ACHN (cell line): ENCODE measurements at places on chromosomes 5 and 9.
A peak's percentile ranks its signal among the peaks of the same experiment; 100 is the strongest.

DNA sequence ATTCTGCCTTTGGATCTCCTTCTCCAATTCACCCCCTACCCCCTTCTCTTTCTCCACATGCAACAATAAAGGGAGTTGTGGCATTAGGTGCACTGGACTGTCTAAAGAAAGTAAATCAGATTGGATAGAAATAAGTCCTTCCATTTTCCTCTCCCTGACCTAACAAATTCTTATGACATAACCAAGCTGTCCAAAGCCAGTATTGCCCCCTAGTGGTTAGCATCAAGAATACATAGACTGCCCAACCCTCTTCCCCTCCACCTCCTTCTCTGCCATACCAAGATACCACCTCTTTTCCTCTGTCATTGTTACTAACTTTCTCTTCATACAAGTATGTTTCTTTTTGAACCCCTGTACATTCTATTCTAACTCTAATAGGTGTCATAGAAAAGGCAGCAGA lies 45.7 kb downstream of the PPARGC1B start:
- peak; percentile 40 for DNase-seq

DNA sequence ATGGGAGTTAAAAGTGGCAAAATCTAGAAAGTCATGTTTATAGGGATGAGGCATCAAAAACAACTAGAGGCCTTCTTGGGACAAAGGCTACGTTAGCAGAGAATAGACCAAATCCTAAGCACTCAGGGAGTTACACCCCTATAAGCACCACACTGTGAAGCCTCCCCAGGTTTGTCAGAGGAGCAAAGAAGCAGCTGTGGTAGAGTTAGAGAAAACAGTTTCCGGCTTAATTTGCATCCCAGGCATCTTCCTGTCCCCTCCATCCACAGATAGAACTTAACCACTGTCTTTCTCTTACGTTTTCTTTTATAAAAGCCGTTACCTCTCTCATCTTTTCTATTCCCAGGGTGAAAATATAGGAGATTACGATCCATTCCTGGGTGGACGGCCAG lies 188.6 kb upstream of the KLF9 start:
- no peak for DNase-seq

DNA sequence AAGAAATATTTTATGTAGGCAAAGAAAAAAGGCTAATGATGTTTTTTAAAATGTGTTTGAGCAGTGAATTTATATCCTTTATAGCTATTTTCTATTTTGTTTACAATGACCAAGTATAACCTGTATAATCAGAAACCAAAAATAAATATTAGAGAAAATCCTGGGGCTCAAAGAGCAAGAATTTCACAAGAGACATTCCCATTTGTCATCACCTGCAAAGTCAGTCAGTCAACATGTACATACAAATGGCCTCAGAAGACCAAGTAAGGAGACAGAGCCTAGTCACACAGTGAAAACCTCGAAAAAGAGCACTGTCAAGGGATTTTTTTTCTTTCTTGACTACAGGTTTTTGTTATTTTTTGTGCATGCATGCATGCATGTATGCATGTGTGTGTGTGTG lies 231.4 kb downstream of the GLIS3 start:
- DNase-seq: no peak

DNA sequence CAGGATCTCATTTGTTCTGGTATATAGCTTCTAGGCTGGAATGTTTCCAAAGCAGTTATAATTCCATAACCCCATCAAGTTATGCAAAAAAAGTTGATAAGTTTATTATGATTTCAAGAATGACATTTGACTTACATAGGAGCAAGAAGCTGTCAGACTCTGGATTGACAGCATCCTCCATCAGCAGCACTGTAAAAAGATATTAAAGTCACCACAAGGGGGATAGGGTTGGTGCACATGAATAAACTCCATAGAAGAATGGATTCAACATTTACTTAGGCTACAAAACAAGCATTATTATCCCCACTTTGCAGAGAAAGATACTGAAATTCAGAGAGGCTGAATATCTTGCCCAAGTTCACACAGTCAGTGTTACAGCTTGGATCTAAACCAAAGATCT lies 208.9 kb upstream of the SLC30A5 start:
- DNase-seq: peak; percentile 11

- DNase-seq: peak; percentile 1
These were observed 612.9 kb upstream of the TLE4 start for GRCh38 chr9:78958892-78959291.

- DNase-seq: no peak
These were observed 76.8 kb downstream of the STK10 start for GRCh38 chr5:172110921-172111851.

GRCh38 chr5:73605223-73606087 lies 20.5 kb upstream of the ARHGEF28 start:
- DNase-seq: no peak

DNA sequence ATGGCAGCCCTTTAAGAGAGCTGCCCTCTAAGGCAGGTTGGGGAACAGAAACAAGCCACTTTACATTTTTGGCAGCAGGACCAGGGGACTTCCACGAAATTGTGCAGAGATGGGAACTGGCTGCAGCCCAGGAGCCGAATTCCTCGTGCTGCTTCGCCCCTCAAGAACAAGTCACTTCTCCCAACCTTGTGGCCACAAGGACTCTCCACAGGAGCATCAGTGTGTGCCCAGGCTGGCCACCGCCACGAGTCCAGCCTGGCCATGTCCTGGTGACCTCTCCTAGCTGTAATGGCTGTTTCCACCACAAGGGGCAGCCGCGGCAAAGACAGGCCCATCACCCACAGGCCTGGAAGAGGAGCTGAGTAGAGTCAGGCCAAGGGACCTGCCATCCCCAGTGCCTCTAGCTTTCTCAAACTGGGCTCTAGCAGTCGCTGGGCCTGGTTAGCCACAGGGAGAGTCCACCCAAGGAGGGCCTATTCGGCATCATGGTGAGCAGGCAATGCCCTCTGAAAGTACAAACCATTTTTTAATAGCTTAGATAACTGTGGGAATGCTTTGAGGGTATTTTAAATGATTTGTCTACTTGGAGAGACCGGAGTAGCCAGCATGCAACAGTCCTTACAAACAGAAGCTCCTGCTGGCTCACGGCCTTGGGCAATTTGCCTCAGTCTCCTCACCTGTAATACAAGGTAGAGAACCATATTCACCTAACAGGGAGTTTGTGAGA lies 129.0 kb downstream of the COL23A1 start:
- peak; percentile 68 for DNase-seq

GRCh38 chr5:166767858-166768257 lies 1523.6 kb upstream of the WWC1 start:
- DNase-seq: no peak

GRCh38 chr5:3597167-3598007 lies 1.8 kb downstream of the IRX1 start:
- DNase-seq: no peak

GRCh38 chr5:83864652-83865051 lies 144.0 kb upstream of the HAPLN1 start:
- DNase-seq: no peak

GRCh38 chr9:4366591-4367330 lies 66.9 kb upstream of the GLIS3 start:
- peak; percentile 60 for DNase-seq

DNA sequence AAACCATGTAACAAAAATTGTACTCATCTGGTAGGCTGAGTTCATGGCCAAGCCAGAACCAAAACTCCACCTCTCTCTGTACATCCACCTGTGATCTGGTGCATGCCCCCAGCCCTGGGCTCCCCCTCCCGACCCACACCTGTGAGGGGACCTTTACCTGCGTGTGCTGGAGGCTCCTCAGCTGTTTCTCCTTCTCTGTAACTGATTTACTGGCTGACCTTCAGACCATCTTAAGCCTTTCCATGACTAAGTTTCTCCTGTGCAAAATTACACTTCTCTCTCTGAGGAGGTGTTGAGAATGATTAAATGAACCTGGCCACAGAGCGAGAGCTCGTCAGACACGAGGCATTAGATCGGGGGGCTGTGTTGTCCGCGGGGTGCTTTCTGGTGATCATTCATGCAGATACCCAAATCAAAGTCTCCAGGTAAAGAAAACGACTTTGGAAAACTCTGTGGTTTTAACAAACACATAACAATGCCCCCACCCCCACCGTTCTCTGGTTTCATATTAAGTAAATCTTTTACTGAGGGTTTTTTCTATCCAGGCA lies 136.4 kb downstream of the SEMA5A start:
- DNase-seq: peak; percentile 33

DNA sequence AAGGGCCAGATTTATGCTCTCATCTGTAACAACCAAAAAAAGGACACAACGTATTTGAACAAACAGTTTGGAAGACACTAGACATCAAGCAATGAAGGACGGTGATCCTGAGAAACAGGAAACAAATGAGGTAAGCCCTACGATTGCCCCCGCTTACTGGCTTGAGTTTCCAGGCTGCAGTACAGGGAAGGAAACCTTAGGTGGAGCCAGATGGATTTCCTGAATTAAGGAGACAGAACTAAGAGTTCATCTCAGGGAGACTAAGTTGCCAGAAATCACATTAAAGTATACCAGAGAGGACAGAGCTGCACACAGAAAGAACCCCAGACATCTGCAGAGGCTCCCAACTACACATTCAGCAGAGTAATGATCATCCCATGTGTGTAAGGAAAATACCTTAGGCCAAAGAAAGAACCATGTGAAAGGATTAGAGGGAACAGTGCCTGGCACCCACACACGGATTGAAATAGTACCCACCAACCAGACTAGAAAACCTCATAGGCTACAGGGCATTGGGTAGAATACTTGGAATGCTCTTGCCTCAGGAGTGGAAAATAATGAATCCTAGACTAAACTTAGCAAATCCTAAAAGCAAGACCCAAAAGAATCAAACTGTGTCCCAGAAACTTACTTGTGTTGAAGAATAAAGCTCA lies 99.3 kb upstream of the NIPBL start:
- peak; percentile 28 for DNase-seq

DNA sequence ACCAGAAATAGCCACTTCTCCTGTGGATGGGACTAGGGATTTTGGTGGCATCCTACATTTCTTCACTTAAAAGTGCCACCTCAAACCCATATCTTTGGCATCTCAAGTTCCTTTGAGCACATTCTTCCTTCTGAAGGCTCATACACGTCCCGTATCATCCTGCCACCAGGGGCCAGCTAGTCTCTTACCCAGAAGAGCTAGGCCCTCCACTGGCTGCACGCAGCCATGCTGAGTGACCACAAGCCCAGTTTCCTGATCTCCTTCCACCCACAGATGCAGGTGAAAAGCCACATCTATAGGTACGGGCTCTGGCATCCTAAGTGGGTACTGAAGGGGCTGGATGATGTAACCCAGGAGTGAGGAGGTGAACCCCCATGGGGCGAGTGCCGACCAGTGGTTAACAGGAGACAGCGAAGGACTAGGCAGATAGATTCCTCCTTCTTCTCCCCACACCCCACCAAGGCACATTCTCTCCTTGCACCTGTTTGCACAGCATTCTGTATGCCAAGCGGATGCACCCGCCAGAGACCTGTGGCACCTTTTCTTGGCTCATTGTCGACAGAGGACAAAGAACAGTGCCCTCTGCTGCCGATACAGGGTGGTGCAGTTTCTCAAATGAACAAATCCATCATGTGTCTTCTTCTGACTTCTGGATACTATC lies 14.4 kb upstream of the SCGB3A1 start:
- DNase-seq: peak; percentile 51

DNA sequence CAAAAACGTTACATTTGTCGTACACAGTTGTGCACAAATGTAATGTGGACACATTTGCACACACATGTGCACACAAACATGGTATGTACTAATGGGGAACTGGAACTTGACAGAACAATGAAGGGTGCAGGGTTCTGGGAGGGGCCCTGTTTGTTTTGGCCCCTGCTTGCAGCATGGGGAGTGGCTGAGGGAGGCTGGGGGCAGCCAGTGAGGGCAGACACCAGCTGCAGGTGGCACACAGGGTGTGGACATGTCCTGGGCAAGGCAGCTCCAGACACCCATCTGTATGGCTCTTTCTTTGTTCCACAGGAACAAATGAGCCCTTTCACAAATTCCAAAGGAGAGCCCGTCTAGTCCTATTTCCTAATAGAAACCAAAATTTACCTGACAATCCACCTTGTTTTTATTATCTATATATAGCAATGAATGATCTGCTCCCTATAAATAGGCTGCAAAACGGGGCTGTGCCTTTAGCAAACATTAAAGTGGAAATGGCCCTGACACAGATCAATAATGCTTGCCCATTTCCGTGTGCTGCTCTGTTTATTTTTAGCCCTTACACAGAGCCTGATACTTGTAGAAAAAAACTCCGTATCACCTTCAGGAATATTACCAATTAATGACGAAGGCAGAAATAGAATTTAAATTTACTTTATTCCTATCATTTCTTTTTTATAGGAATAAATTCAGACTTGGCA lies 26.4 kb downstream of the MARCHF3 start:
- DNase-seq: no peak

GRCh38 chr5:52705720-52706119 lies 82.0 kb upstream of the ITGA1 start:
- no peak for DNase-seq

DNA sequence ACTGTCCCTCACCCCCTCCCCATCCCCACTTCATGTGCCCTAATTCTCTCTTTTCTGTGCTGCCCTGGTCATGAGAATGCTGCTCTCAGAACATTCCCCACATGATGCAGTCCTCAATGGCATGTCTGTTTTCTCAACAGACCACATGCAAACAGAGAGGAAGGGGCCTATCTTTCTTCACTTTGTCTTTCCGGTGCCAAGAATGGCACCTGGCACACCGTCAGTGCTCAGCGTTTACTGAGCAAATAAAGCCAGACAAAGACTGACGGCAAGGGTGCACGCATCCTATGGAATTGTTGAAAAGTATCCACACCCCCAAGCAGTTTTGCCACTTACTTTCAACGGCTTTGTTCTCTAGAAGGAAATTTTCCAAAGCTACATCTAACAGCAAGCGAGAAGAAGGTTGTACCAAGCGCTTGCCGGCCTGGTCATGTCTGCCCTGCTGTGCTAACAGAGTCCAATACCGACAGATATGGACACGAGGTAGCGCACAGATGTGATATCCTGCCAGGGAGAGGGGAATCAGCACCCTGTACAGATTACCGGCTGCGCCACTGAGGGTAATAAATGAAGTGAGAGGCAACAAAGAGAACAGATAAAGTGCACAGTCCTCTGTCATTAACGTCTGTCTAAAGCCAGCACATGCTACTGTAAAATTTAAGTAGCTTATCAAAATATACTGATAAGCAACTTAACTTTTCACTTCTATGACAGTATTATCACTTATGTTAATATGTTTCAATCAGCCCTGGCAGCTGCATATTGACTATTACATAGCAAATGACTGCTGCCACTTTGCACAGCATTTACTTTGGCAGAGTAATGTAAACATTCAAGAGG lies 251.7 kb downstream of the DENND1A start:
- DNase-seq: no peak

DNA sequence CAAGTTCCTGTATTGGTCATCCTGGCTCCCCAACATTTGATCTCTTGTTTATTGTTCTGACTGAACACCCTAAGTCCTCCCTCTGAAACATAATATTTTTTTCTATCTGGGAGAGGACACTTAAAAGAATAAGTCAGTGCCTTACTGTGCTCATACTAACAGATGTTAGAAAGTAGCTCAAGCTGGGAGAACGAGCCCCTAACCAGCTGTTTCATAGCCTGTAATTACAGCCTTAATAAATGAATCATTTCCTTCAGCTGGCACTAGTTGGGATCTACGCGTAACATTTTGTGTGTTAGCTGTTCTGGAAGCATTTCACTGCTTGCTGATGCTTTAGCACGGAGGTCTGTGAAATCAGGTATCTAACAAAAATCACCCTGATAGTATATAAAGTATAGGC lies 345.9 kb upstream of the RIOK2 start:
- no peak for DNase-seq
